ENCODE measurements at places on chromosomes 3 and 15. TPM values are rescaled to one million over a fixed set of nuclear protein-coding genes. Genes with fewer than 3 reads are reported as not detected.

Gene CLRN1
- total RNA-seq, result not detected

Gene RTP4
- 2.1 TPM for total RNA-seq

Gene ACTC1
- total RNA-seq, result 0.94 TPM

Gene UNC13C
- 0.04 TPM for total RNA-seq

Gene RPP25
- 6.0 TPM for total RNA-seq

Gene CILP
- 37.9 TPM for total RNA-seq

Gene RPN1
- total RNA-seq, result 120 TPM
